Hematopoietic multipotent progenitor cell (in vitro differentiated cells): ENCODE measurements at places on chromosomes 4 and X. TPM values are rescaled to one million over a fixed set of nuclear protein-coding genes. Genes with fewer than 3 reads are reported as not detected.

DNA sequence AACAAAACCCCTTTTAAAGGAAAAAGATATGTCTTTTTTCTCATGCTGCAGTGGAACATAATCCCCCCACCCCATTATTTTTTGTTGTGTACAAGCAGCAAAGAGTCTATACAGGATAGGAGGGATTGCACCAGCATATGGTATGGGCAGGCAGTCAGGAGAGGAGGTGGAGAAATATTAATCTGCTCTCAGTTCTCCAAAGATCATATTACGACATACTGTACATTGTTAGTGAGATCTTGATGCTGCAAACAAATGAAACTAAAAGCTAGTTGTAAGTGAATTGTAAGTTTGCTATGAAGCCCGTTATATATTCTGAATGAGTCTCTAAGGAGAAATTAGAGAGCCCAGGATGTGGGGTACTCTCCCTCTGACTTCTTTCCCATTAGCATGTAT lies 75.3 kb downstream of the RAPGEF2 start:
- no peak for DNase-seq

DNA sequence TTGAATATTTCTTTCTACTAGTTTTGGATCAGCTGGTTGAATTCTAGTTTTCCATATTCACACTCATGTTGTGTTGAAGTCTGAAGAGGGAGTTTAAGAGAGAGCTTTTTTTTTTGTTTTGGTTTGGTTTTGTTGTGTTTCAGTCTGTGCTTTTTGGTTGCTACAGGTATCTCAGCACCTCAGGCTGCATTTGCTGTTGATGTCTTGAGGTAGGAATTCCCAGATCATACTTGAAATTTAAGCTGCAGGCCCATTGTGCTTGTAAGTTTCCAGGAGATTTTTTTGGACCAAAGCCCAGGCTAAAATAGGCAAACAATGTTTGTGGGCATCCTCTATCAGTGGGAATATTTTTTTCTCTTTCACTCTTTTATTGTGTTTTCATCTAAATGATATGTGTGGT lies 190.2 kb upstream of the AGA start:
- no peak for DNase-seq

DNA sequence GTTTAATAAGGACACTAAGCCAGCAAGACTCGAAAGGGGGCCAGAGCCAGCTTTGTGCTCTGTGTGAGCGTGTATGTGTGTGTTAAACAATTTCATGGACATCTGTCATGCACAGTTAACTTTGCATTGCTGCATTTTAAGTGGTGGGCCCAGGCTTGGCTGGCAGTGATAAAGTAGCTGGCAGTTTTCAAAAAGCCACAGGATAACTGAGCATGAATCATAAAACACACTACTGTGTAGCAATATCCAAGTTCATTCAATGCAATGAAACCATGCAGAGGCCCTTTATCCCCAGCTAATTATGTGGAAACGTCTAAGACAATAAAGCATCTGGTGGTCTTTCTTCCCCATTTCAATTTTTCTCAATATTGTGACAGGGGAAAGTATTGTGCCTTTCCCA lies 132.9 kb downstream of the NKX6-1 start:
- no peak for DNase-seq

DNA sequence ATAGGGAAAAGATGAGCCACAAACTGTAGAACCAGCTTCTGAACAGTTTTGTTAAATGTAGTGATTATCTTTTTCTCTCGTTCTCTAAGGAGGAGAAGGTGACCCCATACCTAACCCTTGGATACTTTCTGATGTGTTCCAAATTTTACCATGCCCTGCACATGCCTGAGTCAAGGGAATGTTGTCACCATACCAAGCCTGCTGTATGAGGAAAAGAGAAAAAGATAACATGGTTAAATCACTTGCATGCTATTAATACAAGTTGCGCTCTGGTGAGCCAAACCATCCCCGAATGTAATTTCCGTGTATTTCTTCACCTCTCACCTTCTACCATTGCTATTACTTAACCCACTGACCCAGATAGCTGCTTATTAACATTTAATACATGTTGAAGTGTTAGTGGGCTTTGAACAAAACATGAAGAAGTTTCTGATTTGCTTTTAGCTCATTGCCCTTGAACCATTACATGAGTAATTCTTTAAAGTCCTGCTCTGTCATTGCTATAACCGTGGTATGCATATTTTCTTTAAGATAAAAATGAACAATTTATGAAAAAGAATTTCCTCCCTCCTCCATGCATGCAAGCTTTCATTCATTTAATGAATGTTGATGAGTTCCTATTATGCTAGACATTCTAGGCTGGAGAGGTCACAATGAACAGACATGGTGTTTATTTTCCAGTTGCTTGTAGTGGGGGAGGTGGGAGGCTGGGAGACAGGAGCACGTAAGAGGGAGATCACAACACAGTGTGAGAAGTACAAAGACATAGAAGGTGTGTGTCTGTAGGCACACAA lies 13.6 kb upstream of the KIT start:
- no peak for DNase-seq

DNA sequence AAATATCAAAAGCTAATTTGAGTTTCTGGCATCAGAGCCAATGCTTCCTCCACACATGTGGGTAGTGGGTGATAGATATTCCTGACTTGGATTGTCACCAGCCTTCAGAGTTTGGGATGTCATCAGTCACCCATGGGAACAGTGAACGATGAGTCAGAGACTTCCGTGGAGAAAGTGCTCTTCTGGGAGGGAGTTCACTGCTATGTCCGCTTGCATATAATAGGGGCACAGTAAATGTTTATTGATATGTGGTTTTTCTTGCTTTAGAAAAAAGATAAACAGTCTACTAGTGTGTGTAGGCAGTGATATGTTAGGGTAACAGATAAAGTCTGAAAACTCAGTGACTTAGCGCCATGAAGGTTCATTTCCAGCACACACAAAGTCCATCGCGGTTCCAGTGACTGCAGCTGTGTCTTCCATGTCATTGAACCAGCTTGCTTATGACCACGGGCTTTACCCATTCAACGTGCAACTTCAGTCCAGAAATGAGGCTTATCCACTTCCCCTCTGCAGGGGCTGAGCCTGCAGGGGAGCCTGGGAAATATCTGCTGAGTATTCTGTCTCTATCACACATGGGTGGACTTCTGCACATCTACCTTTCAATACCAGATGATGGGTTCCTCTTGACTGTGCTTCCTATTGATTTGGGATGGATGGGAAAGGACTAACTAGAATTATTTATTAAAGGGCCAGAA lies 87.7 kb upstream of the WWC2 start:
- no peak for DNase-seq

- no peak for DNase-seq
Observed at GRCh38 chr4:108833046-108833445, 70.2 kb upstream of the ETNPPL start.

- peak; percentile 28 for DNase-seq
Observed at GRCh38 chrX:13983734-13984133, 46.0 kb downstream of the GEMIN8 start.

GRCh38 chrX:92231391-92231790 lies 452.2 kb downstream of the PCDH11X start:
- DNase-seq = no peak

- no peak for DNase-seq
Observed at GRCh38 chrX:40240844-40241243, 143.1 kb upstream of the BCOR start.

GRCh38 chrX:154718616-154719015 lies 32.3 kb downstream of the GAB3 start:
- peak; percentile 67 for DNase-seq

GRCh38 chr4:25427871-25428270 lies 50.8 kb downstream of the ANAPC4 start:
- DNase-seq = no peak

DNA sequence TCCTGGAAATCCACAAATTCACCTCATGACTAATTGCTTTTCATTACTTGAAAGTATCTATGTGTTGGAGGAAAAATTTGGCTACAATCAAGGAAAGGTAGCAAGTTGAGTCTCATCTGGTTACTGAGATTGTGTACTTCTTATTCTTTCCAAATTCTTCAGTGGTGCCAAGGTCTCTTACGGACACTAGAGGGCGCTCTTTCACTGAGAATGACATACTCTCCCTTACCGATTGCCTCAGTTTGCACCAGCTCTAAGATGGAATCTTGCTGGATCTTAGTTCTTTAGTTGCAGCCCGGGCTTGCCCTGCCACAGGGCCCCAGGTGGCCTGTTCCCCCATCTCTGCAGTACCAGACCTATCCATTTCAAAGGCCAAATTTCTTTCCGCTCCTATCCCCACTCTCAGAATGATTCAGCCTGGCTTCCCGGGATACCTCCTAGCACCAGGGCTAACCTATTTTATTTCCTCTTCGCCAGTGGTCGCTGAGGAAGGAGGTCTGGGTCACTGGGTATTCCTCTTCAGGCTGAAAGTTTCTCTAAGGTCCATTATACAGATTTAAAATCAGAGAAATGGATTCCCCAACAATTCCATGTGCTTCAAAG lies 24.6 kb upstream of the GPR50 start:
- DNase-seq = peak; percentile 20

- DNase-seq = no peak
Observed at GRCh38 chr4:37634180-37634579, 52.0 kb downstream of the RELL1 start.

DNA sequence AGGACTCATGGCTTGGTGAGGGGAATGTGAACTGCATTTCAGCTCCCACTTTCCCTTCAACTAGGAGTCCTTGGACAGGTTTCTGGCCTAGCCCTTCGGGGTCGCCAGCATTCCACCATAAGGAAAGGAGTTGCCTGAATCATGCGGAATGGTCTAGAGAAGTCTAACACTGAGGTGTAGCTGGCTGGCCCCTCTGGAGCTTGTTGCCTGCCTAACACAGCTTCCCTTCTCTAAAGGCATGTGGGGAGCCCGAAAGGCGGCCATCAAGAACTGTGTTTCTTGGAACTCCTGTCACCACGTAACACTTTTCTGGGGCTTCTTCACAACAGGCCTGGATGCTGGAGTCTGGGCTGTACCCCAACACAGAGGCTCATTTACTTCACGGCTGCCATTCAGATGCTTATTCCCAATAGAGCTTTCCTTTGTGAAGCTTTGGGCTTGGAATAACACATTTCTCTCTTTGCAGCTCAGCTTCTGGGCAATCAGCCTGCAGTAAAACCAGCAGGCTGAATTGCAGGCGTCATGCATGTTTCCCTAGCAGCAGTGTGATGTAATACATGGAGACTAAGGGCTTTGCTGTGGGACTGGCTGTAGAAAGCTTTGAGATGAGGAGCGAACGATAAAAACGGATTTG lies 5.4 kb downstream of the GABRQ start:
- DNase-seq = no peak

- DNase-seq = peak; percentile 94
Observed at GRCh38 chr4:140049024-140049848, 104.7 kb downstream of the MAML3 start.

- DNase-seq = peak; percentile 41
Observed at GRCh38 chrX:68710870-68711576, 63.6 kb downstream of the STARD8 start.

DNA sequence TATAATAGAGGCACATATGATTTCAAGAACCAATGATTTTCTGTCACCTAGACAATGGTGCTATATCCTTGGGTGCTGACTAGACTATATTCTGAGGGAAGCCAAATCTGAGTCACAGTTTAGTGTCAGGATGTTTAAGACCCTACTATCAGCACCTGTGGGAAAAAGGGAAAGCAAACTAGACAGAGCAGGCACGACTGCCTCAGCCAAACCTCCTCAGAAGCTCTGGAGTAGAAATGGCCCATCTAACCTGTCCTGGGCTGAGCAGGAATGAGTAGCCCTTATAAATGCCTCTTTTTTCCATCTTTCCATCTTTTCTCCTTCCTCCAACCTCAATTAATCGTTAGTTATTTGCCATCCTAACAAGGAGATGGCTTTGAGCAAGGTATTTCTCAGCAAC lies 80.4 kb upstream of the TECRL start:
- no peak for DNase-seq

- DNase-seq = no peak
Observed at GRCh38 chr4:10346023-10346422, 111.2 kb downstream of the ZNF518B start.

GRCh38 chrX:17990532-17990931 lies 129.4 kb upstream of the RAI2 start:
- no peak for DNase-seq

DNA sequence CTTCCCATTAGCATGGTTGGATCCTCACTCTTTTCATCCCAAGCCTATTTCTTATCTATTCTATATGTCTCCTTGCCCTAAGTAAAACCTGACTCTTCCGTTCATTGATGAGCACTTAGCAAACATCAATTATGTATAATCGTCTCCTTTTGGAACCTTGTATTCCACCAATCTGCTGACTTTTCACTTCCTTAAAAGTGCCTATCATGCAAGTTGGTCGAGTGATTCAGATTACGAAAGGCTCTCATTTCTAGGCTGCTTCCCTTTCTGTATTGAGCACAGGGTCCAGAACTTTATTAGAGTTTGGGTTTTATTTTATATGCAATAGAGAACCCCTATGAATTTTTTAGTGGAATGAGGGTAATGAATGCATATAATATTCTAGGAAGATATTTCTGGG lies 27.1 kb upstream of the ALB start:
- DNase-seq = no peak

- no peak for DNase-seq
Observed at GRCh38 chr4:134078230-134078914, 123.2 kb downstream of the PABPC4L start.

DNA sequence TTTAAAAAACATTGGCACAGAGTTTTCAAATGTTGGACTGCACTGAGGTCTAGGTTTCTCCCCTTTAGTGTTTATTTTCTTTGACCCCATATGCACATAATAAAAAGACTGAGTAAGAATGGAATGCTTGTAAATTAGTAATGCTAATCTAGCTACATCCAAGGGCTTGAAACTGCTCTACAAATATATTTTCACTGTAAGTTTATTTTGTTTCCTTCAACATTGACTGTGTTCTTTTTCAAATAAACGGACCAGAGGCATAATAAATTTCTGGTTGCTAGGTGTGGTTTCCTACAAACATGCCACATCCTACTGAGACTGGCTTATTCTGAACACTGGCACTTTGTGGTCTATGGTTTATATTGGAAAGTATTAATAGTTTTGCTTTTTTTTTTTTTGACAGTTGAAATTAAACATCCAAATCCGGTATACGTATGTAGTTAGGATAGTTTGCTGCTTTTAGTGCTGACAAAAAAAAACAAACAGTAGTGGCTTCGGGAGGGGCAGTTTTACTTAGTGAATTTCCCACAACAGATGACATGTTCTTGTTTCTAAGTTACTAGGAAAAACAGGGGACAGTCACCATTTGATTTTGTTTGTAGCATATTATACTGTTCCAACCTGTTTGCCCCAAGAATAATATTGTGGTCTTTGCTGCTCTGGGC lies 13.2 kb downstream of the CA5B start:
- no peak for DNase-seq

Gene CTSO
- 11.0 TPM for total RNA-seq

Gene MAGEA4
- total RNA-seq = not detected

Gene SHROOM2
- total RNA-seq = under 0.01 TPM

Gene CORIN
- under 0.01 TPM for total RNA-seq

Gene TCEAL7
- total RNA-seq = 0.27 TPM

Gene SRPX
- under 0.01 TPM for total RNA-seq

Gene SEC31A
- 104 TPM for total RNA-seq
